ENCODE measurements at places on chromosomes 5 and 9. TPM values are rescaled to one million over a fixed set of nuclear protein-coding genes. Genes with fewer than 3 reads are reported as not detected.

MYOT gene
- not detected for total RNA-seq

DBN1 gene
- 20.8 TPM for total RNA-seq

SVEP1 gene
- not detected for total RNA-seq

SET gene
- total RNA-seq, result 669 TPM

KIF12 gene
- not detected for total RNA-seq

CD180 gene
- total RNA-seq, result not detected

HK3 gene
- not detected for total RNA-seq

RMRP gene
- total RNA-seq, result 7,381 TPM

CCL28 gene
- total RNA-seq, result 5.4 TPM

SHLD3 gene
- total RNA-seq, result 2.9 TPM

XRCC4 gene
- 12.8 TPM for total RNA-seq

ZNF618 gene
- total RNA-seq, result 0.02 TPM

CORO2A gene
- 8.1 TPM for total RNA-seq

DNA sequence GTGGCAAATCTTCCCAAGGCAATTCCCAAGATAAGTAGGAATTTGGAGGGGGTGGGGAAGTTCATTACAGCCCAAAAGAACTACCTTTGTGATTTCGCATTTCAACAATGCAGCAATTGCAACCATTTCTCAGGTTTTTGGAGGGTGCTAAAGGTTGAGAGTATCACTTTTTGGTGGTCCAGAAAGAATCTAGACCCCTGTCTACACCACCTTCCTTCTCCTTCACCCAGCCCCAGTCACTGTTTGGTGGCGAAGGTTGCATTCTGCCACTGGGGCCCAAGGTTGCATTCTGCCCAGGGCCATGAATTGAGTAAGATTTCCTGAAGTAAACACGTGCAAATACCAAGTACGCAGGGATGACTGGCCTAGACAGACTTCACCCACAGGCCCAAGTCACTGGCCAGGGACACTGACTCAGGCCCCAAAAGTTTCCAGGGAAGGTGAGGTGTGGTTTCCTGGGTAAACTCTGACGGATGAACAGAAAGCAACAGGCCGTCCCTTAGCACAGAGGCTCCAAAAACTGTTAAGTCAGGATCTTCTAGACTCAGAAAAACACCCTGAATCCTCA is 5.7 kb downstream of the PDE6A start:
- DNase-seq, result no peak

- DNase-seq, result no peak
Observed at GRCh38 chr5:98402130-98402529, 371.3 kb upstream of the RGMB start.

DNA sequence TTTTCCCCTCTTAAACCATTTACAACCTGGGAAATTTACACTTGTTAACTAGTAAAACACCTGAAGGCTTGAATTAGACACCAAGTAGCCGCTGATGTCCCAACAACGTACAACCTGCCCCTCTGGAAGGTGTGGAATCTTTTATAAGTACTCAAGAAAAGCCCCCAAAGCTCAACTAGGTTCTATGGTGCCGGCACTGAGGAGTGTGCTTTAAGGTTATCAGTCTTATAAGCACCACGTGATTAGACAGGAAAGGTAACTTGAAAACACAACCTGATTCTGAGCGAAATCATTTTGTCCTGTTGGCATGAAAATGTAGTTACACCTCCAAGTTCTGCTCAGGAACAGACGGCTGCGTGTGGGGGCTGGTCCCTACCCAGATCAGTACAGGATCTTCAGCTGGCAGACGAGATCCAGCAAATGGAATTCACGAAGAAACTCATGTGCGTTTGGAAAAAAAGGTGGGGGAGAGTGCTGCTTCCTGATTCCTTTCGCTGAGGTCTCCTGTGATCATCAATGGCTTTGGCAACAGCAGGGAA is 195.5 kb downstream of the MEF2C start:
- no peak for DNase-seq

GRCh38 chr5:115501464-115502210 is 42.9 kb downstream of the FEM1C start:
- DNase-seq, result no peak

GRCh38 chr9:91948597-91949391 is 1.2 kb downstream of the ROR2 start:
- peak; percentile 27 for DNase-seq

GRCh38 chr5:40073927-40074326 is 605.8 kb upstream of the PTGER4 start:
- DNase-seq, result no peak

DNA sequence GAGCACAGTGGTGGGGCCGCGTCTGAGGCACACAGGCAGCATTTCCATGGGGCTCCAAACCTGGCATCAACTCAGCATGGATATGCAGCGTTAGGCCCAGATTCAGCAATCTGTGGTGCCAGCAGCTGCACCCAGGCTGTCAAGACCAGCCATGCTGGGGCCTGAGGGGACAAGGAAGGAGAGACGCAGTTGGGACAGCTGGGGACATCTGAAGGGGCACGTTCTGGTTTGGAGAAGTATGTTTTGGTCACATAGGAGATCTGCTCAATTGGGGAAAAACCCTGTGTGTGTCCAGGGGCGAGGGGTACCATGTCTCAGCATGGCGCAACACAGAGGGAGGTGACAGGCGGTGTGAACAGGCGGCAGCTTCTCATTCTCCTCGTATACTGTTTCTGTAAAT is 66.6 kb upstream of the ECM2 start:
- no peak for DNase-seq

DNA sequence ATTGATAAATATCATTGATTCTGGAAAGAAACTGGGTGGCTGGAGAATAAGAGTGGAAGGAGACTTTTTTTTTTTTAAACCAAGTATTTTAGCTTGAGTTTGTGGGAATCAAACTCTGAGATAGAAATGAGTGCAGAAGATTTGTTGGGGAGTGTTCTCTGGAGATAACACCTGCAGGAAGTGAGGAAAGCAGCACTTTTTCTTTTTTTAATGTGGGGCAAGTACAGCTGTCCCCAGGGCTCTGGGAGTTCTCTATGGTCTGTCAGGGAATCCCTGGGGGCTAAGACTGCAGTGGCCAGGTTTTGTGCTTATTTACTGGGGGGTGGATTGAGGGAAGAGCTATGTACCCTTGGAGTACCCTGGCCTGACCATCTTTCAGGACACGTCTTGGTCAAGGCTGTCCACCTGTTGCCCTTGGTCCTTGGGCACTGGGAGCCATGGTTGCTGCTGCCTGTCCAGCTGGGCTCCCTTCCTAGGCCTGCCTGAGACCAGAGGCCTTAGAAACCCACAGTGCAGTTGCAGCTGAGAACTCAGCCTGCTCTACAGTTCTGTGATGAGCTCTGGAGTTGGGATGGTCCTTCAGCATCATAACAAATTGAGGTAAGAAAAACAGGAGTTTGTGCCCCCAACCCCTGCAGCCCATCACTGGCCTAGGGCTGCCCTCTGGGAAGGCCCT is 85.8 kb downstream of the PHAX start:
- DNase-seq, result no peak

DNA sequence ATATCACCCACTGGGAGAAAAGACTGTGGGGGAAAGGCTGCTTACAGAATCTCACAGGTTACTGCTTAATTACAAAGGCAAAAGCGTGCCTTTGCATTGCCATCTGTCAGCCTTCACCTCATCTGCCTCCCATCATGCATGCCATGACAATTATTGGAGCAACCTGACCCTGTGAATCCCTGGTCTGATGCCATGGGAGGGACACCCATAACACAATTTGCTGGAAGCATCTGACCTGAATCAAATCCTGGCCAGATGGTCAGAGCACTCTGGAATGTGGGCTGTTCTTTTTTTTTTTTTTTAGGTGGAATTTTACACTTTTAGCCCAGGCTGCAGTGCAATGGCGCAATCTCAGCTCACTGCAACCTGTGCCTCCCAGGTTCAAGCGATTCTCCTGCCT is 11.6 kb upstream of the RETREG1 start:
- no peak for DNase-seq

- DNase-seq, result no peak
Observed at GRCh38 chr5:140637371-140638100, 1.7 kb upstream of the TMCO6 start.

DNA sequence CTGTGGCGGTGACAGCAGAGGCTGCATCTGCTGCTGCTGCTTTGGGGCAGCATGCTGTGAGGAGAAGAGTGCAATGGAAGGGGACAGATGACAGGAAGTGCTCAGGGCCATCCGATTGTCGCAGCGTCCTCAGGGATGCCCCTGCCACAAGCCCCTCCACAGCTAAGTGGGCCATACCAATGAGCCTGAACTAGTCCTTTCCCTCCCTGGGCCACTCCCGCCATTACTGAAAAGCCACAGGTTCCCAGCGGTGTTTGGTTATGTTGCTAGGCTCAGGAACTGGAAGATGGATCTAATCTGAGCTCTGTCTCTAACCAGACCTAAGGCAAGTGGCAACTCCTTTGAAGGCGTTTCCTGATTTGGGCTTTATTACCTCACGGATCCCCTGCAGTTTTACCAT is 109.2 kb downstream of the GAPVD1 start:
- DNase-seq, result no peak

- DNase-seq, result peak; percentile 69
Observed at GRCh38 chr5:151085517-151086041, 4.7 kb upstream of the TNIP1 start.

GRCh38 chr5:68946728-68947127 is 147.1 kb upstream of the SLC30A5 start:
- DNase-seq, result no peak

DNA sequence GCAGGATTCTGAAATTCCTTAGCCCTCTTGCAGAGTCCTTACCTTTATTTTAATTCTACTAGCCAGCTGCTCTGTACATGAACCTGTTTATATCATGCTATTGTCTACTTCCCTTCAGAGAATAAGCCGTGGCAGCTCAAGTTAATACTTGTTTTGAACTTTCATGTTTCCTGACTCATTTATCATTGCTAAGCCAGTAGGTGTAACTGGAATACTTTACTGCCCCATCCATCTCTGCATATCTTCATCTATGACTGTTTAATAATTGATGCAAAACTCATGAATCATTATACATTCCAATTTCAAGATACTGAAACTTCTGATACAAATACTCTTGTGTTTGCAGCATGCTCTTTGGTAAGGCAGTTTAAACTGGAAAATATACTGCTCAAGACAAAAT is 174.7 kb downstream of the PPP2R2B start:
- DNase-seq, result no peak

- no peak for DNase-seq
Observed at GRCh38 chr9:127366594-127366993, 30.4 kb upstream of the SLC2A8 start.

GRCh38 chr5:55343609-55344008 is 35.8 kb downstream of the MTREX start:
- DNase-seq, result no peak

- no peak for DNase-seq
Observed at GRCh38 chr5:39526914-39527477, 102.2 kb upstream of the DAB2 start.

GRCh38 chr5:157681048-157681447 is 9.7 kb downstream of the C5orf52 start:
- no peak for DNase-seq

DNA sequence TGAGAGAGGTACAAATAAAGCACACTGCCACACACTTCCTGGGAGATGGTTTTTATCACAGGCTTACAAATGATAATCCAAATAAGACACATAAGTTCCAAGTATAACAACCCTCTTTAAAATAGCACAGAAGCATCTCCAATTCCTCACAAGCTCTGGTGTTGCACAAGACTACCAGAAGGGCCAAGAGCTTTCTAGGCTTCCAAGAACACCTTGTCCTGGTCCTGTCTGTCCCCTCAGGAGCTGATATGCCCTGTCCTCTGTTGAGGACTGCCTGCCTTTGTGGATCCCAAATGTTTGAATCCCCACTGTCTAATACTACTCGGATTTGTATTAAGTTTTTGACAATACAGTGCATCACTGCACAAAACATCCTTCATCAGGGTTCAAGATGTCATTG is 110.1 kb downstream of the SPOCK1 start:
- DNase-seq, result no peak

DNA sequence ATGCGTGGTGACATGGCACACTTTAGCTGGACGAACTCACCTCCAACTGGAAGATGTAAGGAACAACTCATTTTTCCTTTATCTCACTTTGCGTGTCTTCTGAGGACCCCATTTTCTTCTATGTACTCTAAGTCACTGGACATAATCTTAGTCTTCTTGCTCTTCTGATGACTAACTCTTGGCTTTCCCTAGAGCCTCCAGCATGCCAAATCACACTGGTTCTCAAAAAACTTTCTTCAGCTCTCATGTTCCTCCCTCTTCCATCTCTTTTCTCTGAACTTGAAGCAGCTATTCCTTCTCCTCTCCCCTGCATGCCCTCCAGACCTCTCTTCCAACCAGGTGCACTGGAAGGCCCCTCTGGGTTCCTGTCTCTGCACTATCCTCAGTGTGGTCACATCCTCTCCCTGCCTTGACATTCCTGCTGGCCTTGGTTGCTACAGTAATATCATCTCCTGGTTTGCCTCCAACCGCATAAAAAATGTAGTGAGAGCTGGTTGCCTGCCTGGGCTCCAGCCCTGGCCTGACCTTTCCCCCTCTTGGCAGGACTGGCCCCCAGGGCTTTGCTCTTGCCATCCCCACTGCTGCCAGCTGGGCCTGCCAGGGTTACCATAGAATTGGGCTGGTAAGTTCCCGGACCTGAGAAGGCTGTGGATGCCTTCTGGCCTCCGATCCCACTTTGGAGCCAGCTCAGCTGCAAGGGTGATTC is 44.8 kb upstream of the BNC2 start:
- DNase-seq, result no peak

GRCh38 chr5:143002459-143003327 is 232.5 kb downstream of the ARHGAP26 start:
- DNase-seq, result peak; percentile 82

- DNase-seq, result peak; percentile 40
Observed at GRCh38 chr5:113663879-113664541, 150.5 kb downstream of the YTHDC2 start.

- DNase-seq, result peak; percentile 81
Observed at GRCh38 chr5:134524272-134524825, 1.1 kb upstream of the JADE2 start.

- DNase-seq, result no peak
Observed at GRCh38 chr5:137621861-137622823, 113.7 kb downstream of the KLHL3 start.

DNA sequence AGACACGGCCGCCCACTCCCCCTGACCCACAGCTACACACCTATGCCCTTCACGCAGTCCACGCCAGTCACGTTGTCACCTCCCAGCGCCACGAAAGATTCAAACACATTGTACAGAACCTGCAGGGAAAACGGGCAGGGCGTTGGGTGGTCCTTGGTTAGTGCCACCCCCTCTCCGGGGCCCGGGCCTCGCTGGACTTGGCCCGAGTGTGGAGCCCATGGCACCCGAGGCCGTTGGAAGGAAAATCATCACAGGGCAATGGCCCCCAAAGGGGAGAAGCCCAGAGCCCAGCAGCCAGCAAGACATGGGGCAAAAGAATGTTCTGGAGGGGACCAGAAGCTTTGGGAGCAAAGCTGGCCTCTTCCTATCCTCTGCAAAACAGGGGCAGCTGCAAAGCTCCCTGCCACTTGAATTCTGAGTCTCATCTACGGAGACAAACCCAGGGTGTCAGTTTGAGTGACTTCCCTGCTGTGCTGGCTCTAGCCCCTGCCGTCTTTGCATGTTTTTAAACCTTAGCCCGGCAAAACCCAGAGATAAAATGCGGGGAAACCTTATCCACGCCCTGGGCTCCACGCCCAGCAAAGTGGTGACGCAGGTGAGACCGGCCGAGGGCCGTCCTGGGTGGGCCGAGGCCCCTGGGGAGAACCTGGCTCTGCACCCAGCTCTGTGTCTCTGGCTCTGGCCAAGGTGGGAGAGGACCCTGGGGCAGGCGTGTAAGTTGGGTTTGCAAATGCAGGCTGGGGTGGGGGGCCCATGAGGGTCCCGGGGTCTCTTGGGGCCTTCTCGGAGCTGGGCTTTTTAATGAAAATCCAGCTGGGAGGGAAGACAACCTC is 38.9 kb downstream of the SLC9A3 start:
- DNase-seq, result no peak

GRCh38 chr9:92402360-92402759 is 2.0 kb downstream of the OGN start:
- DNase-seq, result no peak
